ENCODE measurements at places on chromosomes 3 and 15.

DNA sequence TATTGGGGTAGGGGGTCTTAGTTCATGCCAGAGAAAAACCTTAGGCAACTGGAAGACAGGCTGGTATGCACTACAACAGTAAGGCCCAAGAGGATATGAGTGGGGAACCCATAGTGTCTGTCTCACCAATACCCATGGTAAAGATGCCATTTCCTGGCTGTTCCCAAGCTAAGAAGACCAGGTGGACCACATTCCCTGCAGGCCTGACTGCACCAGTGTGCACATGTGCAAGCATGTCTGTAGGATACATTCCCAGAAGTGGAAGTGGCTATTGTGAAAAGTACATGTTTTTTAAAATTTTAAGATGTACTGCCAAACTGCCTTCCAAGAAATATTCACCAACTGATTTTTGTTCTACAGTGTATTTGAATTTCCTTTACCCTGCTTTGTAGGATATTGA is 207.3 kb upstream of the CTNNB1 start:
- DNase-seq, result no peak

DNA sequence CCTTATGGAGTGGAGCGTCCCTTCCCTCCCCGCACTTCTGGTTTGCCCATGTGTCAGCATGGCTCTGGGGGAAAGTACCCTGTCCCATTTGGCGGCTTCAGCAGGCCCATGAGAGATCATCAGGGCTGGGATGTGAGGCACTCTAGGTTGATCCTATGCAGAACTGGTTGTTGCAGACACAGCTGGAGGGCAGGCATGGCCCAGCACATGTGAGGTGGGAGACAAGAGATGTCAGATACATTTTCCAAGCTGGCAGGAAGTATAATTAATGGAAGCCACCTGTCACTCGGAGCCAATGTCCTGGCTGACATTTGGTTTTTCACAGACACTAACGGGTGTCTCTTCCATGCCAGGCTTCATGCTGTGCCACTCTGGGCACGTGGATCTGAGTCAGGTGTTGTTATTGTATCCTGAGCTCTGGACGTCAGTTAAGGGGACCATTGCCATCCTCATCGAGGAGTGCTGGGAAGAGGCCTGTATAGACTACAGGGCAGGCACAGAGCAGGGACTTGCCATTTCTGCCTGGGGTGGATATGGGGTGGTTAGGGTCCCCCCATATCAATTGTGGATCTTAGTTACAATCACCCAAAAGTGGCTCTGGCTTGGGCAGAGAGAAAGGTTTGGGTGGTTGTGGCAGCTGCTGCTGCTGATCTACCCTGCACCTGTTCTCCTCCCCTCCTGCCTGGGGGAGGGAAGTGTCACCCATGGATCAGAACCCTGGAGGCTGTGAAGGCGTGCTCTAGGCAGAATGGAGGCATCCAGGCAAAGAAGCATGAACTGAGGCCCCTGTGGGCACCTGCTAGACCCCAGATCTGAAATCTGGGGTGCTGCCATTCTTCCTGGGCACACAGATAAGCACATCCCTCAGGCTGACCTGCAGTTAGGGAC is 140.7 kb downstream of the FBLN2 start:
- no peak for DNase-seq

DNA sequence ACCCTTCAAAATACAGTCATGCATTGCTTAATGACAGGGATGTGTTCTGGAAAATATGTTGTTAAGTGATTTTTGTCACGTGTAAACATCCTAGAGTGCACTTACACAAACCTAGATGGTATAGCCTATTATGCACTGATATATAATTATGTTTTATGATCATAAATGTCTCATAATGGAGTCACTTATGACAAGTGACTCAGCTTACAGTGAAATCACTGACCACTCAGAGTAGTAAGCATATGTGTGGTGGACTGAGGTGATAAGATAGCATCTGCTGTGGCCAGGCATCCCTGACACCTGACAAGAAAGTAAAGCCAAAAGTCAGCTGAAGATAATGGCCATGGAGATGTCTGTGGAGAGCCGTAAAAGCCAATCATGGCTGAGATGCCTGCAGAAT is 5.4 kb downstream of the ACAD11 start:
- DNase-seq, result no peak

DNA sequence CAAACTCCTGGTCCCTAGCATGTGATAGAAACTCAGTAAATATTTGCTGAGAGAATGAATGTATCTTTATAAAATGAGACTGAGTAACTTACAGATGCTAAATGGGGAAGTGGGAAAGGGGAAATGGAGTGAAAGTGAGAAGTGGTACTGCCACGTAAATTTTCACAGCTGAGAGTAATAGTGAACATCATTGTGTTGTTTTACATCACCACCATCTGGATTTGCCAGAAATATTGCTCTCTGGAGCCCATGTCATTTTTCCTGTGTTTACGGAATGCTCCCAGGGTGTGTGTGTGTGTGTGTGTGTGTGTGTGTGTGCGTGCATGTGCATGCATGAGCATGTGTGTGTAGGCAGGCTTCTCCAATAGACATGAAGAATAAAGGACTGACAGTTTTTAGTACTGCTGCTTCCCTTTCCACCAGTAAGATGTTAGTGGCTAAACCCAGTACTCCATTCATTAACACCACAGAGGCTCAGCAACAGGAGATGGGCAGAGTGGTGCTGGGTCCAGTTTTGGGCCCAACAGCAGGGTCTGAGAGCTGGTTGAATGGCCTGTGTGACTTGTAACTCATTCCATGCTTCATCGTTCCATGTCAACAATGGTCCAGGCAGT is 57.3 kb downstream of the DIPK2A start:
- no peak for DNase-seq

Measured in left ventricle myocardium inferior (tissue), 1 donor.